Activated CD4-positive, CD25-positive, alpha-beta regulatory T cell (primary cell): ENCODE measurements at places on chromosomes 13 and 19.

DNA sequence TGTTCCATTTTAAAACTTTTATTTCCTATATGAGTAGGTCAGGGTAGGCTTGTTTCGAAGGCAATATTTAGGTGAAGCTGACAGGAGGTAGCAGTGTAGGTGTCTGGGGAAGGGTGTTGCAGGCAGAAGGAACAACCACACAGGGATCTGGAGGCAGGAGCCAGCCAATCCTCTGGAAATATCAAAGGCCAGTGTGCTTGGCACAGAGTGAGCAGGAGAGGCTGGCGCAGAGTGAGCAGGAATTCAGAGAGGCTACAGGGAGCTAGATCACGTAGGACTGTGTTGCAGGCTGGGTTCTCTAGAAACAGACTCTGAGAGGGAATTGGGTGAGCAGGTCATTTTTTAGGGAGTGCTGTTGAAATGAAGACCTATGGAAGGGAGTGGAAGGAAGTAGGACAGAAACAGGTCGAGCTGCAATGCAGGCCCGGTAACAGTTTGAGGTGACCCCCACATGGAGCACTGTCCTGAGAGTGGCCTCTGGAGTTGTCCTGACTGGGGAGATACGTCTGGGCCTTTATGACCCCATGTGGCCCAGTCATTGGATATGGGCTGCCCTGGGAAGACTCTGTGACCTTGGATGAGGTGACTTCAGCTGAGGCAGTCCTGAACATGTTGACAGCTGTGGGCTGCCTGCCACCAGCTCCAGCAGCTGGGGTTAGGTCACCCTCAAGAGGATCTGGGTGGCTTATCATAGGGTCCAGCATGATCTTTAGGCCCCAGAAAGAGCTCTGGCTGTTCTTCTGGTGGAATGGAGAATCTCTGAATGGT is 51.7 kb downstream of the ERCC5 start:
- DNase-seq, result no peak

- no peak for DNase-seq
These were observed 30.1 kb downstream of the EPS15L1 start for GRCh38 chr19:16441661-16442162.

DNA sequence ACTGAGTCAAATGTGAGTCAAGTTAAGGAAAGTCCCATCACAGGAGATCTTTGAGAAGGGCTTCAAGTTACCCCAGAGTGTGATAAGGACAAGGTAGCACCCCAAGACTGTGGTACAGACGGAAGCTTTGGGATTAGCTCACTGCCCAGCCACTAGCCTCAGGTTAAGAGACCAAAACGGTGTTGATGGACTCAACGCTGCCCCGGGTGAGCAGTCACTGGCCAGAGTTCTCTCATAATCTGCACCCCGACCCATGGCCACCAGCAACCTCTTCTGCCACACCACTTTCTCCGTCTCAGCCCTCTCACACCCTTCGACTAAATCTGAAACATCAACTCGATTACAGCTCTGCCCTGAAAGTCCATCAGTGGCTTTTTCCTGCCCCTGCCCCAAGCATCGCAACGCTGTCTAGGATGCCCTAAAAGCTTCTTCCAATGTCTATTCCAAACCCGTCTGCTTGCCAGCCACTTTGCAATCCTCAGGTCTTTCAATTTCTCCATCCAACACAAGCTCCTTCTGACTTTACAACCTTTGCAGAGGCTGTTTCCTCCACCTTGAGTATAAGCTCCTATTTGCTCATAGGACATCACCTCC is 5.6 kb downstream of the HNRNPL start:
- DNase-seq, result no peak

- DNase-seq, result no peak
These were observed 21.3 kb downstream of the ZNF607 start for GRCh38 chr19:37698216-37698615.

- DNase-seq, result no peak
These were observed 43.9 kb upstream of the FRY start for GRCh38 chr13:31987535-31988170.

DNA sequence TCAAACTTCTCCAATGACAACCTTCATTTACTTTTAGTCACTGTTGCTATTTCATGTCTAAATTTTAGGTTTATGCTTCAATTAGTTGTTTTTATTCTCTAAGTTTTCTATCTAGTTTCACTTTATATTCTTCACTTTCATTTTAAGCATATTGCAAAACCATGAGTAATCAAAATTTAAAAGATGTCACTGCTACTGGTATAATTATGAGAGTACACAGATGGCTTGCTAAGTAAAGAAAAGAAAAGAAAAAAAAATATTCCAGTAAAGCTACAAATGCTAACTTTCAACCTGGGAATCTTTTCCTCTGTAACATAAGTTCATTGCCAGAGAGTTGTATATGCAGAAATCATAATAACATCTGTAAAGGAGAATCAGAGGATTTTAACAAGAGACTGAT is 1624.7 kb downstream of the PCDH9 start:
- DNase-seq, result no peak

DNA sequence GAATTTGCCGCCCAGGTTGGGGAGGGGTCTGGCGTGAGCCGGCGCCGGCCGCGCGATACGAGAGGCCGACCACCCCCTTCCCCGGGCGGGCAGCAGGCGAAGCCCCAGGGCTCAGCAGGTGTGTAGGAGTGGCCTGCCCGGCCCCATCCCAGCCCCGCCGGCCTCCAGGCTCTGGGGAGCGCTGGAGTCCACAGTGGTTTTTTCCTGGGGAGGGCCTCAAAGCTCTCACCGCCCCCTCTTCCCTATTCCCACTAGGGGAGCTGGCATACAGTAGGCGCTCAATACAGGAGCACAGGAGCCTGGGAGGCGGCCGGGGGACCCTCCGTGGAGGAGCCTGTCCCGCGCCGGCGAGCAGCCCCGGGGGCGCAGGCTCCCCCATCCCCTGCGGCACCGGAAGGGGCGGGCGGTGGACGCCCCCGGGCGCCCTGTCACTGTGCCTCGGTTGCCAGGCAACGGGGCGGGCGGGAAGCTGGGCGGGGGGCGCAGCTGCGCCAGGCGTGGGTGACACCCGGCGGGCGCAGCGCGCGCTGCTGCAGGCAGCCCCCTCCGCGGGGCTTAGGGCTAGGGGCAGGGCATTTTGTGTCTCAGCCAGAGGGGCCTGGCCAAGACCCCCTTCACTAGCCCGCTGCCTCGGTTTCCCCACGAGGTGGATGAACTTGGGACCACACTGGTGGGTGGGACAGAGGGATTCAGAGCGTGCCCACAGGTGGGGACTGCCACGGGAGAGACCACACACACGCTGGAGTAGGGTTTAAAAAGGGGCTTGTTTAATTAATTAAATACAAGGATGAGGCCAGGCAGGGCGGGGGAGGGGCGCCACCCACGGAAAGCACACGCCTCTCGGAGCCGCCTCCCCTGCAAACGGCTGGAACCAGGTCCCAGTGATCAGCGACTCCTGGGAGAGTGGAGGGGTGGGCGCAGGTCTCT is 3.6 kb upstream of the REXO1 start:
- peak; percentile 57 for DNase-seq

DNA sequence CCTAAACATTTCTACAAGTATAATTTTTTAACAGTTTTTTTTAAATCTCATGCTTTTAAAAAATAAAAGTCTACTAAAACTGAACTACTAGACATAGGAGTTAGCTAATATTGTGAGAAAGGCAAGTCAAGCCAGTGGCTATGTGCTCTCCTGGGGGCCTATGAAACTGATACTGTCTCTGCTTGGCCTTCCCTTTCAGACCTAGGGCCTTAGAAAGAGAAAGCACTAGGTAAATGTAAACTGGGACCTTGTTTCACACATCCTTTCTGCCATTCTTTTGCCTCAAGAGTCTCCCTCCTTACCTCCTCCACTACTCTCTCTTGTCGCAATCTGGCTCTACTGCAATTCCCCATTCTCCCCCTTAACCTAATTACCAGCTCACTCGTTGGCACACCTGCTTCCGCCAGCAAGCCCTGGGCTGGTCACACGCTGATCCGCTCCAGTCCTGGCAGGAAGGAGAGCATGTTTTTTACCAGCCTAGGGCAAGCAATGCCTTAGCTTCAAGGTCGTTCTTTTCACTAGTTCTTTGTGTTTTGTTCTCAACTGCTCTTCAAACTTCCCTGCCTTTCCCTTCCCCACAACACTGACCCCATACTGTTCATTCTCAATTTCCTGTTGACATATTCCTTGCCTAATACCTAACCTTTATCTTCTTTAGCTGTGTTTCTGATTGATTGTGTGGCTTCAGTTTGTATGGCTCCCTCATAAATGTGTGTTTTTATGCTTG is 23.1 kb downstream of the TBC1D4 start:
- no peak for DNase-seq

- DNase-seq, result no peak
These were observed 71.3 kb downstream of the KLF12 start for GRCh38 chr13:74062933-74063332.

DNA sequence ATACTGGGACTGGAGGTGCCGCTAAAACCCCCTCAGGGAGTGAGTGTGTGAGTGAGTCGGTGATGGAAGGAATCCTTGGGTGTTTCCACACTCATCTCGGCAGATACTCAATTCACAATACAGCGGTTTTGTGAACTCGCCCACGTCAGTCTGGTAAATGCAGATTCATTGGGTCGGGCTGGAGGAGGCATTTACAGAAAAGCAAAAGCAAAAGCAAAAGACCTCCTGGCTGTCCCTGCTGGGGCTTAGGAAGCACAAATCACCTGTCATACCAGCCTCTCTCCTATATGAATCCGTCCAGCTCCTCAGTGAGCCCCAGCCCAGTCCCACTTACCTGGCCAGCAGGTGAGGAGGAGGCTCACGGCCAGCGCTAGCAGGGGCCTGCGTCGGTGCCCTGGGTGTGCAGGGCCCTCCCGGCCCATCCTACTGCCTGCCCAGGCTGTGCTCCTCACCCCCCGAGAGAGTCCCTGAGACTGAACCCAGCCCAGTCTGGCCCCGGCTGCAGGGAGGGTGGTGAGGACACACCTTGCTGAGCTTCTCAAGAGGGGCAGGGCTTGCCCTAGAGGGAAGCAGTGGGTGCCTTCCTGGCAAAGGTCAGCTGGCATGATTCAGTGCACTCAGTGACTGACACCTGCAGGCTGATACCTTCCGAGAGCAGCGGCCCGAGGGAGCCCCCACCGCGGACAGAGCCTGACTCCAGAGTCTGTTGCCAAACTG is at the start of gene MUC16:
TSS of gene MUC16 (minus strand) at position 475 of the 717 bp plus-strand sequence.
- no peak for DNase-seq

DNA sequence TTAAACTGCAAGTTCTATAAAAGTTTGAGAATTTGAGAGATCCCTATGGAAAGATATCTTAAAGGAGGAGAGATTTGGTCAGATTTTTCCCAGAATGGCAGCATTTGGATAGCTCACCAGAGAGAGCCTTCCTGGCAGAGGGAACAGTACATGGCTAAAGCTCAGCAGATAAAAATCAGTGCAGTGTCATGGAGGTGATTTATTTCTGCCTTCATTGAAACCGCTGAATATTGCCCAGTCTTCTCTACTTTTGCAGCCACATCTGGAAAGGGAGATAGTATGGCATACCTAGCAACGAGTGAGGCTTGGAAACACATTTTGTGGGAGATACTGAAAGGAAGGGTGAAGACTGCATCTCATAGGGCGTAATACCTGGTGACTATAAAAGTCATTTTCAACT is 155.2 kb downstream of the RFC3 start:
- DNase-seq, result no peak

DNA sequence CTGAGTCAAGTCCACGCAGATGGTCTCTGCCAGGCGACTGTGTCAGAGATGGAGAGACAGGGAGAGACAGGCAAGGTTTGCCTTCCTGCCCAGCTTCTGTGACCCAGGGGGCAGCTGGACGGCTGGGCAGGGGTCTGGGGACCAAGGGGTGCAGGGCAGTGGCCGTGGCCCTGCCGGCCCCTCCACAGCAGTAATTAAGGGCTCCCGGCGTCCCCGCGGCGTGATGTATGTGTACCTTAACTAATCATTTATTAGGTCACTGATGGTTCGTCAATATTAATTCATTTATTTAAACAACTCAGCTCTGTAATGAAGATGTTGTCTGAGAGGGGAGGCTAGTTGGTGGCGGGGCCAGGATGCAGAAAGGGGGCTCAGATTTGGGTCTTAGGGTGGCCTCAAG is 28.6 kb upstream of the TCF3 start:
- DNase-seq, result no peak

DNA sequence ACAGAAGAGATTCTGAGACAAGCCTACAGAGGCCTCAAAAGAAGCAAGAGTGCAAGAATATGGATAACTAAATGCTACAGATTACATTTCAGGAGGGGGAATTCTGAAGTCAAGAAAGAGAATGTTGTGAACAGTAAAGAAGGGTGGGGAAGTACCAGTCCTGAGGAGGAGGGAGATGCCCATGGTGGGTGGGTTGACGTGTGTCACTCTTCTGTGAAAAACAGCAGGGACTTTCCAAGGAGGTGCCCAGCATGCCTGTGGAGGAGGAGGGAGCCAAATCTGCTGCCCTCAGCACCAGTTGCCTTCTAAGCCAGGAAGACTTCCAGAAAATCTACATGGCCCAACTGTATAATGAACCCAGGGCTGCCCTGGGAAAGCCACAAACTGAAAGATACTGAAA is 87.7 kb downstream of the SGCG start:
- no peak for DNase-seq

GRCh38 chr19:51166846-51167490 is 24.9 kb downstream of the SIGLEC7 start:
- no peak for DNase-seq

GRCh38 chr19:42280815-42281145 is 11.7 kb downstream of the CIC start:
- DNase-seq, result no peak

DNA sequence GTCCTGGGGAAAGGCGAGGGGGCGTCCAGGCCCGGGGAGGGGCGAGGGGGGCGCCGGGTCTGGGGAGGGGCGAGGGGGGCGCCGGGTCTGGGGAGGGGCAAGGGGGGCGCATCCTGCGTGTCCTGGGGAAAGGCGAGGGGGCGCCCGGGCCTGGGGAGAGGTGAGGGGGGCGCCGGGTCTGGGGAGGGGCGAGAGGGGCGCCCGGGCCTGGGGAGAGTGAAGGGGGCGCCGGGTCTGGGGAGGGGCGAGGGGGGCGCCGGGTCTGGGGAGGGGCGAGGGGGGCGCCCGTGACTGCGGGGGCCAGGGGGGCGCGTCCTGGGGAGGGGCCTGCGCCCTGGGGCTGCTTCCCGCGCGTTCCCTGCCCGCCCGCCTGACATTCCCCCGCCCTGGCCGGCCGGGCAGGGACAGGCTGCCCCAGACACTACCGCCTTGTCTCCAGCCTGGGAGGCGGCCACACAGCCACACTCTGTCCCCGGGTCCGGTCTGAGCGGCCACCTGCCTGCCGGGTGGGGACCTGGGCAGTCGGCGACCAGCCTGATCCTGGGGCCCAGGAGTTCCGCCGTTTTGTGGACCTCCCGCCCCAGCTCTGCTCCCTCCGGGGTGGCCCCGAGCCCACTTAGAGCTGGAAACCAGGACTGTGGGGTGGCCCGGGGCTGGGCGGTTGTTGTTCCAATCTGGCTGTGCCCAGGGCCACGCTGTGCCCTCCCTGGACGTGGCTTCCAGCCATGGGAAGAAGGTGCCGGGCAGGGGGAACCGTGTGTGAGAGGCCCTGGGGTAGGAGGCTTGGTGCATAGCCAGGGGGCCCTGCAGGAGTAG is 11.8 kb downstream of the PALM start:
- no peak for DNase-seq
